Breast epithelium (tissue), 4 donors: ENCODE measurements at places on chromosomes 12 and 14.

- DNase-seq: no peak
Measured at GRCh38 chr12:105954951-105955931, 183.5 kb downstream of the NUAK1 start.

- DNase-seq: no peak
Measured at GRCh38 chr12:127304751-127305725, 961.9 kb upstream of the TMEM132C start.

GRCh38 chr12:69837657-69838415 is 12.8 kb downstream of the MYRFL start:
- DNase-seq: no peak

GRCh38 chr12:87140262-87140661 is 884.1 kb upstream of the MGAT4C start:
- no peak for DNase-seq

- no peak for DNase-seq
Measured at GRCh38 chr14:105387530-105387922, 10.8 kb upstream of the TEX22 start.

- DNase-seq: no peak
Measured at GRCh38 chr14:100740929-100741328, 14.2 kb downstream of the DLK1 start.

DNA sequence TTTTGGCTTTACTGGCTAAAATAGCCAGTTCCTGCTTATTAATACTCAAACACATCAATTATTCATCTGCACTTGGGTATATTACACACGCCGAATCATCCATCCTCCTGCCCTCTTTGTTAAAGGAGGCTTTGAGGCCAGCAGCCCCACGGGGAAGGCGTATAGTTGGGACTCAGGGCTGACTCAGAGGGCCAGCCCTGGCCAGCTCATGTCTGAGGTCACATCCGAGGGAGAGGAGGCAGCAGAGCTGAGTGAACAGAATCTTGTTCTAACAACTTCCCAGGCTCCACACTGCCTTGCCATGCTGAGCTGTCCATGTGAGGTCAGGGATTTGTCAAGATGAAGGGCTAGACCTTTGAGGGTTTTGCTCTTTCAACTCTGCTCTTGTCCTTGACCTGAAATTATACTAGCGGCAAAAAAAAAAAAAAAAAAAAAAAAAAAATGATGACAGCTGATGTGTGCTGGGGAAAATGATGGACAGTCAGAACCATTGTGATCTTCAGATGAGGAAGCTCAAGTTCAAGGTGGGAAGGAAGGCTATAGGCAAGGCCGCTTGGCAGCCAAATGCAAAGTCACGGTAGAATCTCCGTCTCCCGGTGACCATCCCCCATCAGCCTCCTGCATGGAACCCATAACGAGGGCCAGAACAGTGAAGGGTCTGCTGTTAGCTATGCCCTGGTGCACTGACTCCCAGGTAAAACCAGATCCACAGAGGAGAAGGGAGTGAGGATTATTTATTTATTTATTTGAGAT is 12.5 kb upstream of the MARK3 start:
- DNase-seq: no peak

DNA sequence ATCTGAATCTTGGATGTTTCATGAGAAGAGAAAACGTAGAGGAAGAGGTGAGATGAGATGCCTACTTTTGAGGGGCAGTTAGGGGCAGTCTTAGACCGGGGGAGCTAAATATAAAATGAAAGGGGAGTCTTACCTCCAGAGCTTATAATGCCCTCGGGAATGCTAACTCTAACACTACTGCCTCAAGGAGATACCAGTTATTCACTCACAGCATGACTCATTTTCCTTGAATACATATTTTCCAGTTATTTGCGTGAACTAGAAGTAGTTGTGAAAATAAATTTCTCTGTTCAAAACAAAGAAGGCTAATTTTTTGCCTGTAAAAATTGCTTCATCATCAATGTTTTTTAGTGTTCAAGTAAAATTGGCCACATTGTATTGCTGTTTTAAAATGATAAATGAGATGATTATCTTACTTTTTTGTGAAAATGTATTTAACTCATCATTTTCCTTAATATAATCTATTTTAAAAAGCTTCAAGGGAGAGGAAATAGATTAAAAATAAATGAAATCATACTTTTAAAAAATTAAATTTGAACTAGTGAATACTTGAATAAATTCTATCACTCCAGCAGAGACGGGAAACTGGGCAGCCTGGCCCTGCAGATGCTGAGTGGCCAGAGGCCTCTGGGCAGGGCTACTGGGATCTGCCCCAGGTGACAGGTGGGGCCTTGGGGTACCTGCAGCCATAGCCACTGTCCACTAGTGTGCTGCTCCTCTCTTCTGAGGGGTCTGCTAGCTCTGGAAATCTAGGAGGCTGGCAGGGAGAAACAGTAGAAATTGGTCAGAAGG is 339.3 kb downstream of the EGLN3 start:
- no peak for DNase-seq

GRCh38 chr12:54991161-54991990 is 6.8 kb upstream of the TESPA1 start:
- DNase-seq: no peak

GRCh38 chr14:104576232-104576969 is 3.2 kb upstream of the C14orf180 start:
- no peak for DNase-seq

GRCh38 chr12:125169870-125170269 is 104.6 kb downstream of the AACS start:
- DNase-seq: no peak

DNA sequence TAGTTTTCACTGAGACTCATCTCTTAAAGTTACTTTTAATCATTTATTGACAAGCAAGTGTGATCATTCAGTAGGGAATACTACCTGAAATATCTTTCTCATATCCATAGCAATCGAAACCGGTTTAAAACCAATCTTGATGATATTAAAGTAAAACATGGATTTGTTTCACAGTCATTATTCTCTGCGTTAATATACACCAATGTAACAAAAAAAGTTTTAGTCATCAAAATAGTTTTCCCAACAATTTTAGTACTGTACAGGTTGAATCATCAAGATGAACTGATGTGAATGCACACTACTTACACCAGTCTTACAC is 137.0 kb upstream of the KRAS start:
- DNase-seq: no peak

DNA sequence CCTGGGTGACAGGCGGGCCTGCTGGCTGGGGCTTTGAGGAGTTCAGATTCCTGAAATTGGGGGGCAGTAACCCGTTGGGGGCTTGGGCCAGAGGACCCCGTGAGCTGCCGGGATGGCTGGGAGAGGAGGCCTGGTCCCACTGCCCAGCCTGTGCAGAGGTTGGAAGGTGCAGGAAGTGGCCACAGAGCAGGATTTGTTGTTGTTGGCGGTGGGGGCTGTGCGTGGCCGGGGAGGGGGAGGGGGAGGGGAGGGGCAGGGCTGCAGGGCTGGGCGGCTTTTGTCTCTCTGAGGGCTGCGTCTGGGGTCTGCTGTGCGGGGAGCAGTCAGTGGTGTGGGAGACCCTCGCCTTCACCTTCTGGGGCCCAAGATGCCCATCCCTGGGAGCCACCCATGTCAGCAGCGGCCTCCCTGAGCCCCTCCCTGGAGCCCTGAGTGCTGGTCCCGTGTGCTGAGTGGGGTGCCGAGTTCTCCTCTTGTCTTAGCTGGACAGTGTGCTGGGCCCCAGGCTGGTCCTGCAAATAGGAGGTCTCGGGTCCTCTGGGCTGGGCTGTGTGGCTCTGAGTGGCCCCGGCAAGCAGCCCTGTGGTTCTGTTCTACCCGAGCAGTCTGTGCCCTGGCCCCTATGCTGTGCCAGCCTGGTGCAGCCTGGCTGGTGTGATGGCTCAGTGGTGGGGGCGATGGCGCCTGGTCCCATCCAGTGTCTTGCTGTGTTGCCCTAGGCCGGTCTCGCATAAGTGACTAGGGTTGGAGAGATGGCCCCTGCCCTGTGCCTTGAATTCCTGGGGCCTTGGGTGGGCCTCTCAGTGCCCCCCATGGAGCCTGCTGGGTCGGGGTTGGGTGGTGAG is 10.3 kb downstream of the KIF26A start:
- no peak for DNase-seq

DNA sequence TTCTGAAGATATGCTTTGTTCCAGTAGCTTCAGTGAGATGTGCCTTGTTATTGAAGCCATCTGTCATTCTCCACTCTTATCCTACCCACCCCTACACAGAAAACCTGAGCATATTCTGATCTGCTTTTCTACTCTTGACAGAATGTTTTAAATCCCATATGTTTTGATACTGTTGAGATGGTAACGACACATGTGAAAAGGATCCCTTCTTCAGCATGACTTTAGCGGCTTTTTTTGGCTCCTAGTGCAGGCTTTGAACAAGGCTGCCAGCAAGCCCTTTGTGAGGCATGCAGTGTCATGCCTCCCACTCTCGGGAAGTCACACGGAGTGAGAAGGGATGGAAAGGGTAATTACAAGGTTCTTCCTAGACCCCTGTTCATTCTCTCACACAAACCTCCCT is 228.8 kb upstream of the RGS6 start:
- DNase-seq: peak; percentile 40

DNA sequence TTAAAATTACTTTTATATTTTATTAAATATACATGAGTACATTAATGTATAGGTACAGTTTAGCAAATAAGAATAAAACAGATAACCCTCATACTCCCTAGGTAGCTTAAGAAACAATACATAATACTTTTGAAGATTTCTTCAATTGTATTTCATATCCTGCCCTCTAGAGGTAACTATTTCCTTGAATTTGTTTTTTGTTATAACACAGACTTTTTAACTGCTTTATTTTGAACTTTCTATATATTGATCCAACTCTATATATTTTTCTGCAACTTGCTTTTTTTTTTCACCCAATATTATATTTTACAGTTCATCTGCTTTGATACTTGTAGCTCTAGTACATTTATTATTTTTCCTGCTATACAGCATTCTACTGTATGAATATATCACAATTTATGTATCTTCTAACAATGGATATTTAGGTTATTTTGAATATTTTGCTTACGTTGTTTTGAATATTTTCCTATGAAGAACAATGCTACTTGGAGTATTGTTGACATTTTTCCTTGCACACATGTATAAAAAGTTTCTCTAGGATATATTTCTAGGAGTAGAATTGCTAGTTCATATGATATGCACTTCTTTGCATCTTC is 72.8 kb upstream of the ABCD2 start:
- no peak for DNase-seq

DNA sequence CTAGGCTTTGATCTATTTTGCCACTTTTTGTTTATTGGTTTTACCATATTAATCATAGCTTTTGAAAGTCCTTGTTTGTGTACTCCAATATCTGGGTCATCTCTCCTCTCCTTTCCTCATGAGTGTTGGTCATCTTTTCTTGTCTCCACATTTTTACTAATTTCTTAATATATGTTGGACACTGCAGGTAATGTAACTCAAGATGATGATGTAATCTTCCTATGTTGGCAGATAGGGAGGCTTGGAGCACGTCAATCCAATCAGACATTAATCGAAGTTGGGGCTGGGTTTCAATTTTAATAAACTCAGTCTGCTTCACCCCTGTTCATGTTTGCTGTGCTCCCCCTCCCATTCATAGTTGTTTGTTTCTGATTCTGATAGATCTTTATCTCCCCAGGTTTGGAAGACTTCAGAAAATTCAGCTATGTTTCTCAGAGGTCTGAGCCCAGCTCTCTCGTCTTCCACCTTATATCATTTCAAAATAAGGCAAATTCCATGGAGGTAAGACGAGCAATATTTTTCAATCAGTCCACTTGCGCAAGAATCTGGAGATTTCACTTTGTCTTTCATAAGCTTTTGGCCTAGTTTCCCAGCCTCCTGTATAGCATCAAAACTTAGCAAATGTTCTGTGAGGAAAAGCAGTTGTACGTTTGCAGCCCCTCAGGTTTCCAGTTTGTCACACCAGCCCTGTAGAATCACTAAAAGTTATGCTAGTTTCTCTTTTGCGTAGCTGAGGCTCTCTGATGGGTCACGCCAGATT is 504.1 kb downstream of the TMTC2 start:
- DNase-seq: no peak

DNA sequence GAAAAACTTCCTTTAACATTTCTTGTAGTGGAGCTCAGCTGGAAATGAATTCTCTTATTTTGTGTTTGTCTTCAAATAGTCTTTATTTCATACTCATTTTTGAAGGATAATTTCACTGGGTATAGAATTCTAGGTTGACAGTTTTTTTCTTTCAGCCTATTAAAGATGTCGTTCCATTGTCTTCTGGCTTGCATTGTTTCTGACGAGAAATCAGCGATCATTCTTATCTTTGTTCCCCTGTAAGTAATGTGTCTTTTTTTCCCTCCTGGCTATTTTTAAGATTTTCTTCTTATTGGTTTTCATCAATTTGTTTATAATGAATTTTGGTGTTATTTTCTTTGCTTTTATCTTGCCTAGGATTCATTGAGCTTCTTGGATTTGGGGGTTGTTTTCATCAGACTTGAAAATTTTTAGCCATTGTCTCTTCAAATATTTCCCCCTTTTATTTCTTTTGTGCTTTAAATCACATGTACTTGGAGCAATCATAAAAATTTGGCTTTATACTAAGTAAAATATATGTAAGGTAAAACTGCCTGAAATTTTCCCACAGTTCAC is 89.4 kb downstream of the UNC79 start:
- no peak for DNase-seq

- DNase-seq: no peak
Measured at GRCh38 chr12:111398530-111398929, 7.2 kb upstream of the SH2B3 start.

GRCh38 chr14:76894308-76894707 is 68.1 kb downstream of the LRRC74A start:
- DNase-seq: no peak

- DNase-seq: peak; percentile 61
Measured at GRCh38 chr12:15278816-15279658, 43.3 kb upstream of the PTPRO start.
